Esophagus muscularis mucosa (tissue), 4 donors: ENCODE measurements at places on chromosomes 5 and 9. TPM values are rescaled to one million over a fixed set of nuclear protein-coding genes. Genes with fewer than 3 reads are reported as not detected.

The DAB2 gene
- 48.7 TPM for total RNA-seq

The P4HA2 gene
- total RNA-seq: 31.1 TPM

The CCDC171 gene
- total RNA-seq: 1.7 TPM

The SCAI gene
- 6.9 TPM for total RNA-seq

The KCNIP1 gene
- total RNA-seq: 1.7 TPM

DNA sequence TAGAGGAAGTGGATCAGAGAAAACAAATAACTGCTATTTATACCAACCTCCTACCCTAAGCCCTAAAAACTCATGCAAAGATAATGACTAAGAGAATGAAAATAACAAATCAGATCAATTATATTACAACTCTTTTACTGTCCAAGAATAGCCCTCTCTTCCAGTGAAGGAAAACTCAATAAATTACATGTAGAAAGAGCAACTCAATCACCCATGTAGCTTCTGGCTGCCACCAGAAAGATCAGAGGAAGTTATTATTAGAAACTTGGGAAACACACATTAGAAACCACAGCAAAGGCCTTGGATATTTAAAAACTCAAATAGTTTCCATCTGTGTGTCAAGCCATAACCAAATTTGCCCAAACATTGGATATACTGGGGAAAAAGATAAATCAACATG lies 134.0 kb upstream of the TARS1 start:
- DNase-seq: no peak

DNA sequence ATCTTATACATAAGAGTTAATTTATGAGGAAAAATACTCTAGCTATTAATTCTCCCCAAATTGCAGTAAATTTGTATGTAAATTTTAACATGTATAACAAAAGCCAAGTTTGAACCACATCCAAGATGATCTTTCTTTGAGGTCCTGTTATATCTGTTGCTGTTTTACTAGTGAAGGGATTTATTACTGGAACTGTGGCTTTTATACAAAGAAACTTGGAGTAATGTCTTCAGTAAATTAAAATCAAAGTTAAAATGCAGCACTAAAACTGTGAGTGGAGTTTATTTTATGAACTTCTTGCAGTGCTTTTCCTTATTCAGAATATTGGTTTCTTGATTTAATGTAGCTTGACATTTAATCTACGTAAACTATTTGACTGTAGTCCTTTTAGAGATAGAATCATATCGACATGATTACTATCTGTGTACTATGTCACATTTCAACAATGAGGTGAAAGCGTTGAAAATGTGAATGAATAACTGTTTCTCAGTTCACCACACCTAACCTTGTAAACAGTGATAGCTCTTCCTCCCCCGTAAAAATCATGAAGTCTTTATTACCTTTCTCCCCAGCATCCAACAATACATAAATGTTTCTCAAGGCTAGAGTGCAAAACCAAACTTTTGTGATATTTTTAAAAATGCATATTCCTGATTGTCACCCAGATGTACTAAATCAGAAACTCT lies 53.2 kb upstream of the ISOC1 start:
- no peak for DNase-seq

- DNase-seq: no peak
These were observed 17.2 kb downstream of the PPARGC1B start for GRCh38 chr5:149747141-149747832.

DNA sequence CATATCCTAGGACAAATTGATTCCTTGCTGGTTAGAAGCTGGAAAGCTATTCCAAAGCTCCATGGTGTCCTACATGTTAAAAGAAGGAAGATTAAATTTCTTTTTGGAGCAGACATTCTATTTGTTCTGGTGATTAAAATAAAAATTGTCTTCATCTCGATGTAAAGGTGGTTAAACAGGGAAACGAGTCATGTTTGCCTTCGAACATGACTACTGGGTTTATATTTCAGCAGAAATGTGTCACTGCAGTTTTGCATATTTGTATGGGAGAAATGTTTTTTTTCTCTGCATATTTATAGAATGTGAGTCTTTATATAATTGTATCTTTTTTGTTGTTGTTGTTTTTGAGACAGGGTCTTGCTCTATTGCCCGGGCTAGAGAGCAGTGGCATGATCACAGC lies 36.4 kb downstream of the ADAMTS12 start:
- DNase-seq: no peak

- no peak for DNase-seq
These were observed 264.3 kb upstream of the PANK3 start for GRCh38 chr5:168843277-168844015.

GRCh38 chr9:69584759-69585158 lies 87.4 kb downstream of the APBA1 start:
- DNase-seq: no peak

- DNase-seq: no peak
These were observed 4.3 kb upstream of the NCS1 start for GRCh38 chr9:130167927-130168326.

DNA sequence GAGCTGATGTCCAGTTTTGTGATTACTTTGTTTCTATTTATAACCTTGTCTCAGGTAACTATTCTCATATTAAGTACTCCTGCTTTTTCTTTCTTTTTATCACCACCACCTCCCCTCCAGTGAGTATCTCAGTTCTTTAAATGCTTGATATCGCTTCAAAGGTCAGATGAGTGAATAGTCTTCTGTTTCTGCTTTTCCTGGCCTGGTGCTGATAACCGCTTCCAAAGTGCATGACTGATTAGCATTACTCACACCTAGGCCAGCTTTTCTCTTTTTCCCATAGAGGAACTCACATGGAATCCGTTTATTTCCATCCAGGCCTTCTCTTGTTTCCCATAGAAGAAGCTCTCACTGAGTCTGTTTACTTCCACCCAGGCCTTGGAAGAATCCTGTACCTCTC lies 3.2 kb downstream of the SLC36A1 start:
- no peak for DNase-seq

GRCh38 chr9:88998503-88998902 lies 7.2 kb downstream of the S1PR3 start:
- no peak for DNase-seq

- no peak for DNase-seq
These were observed 66.8 kb upstream of the IL17B start for GRCh38 chr5:149445739-149446369.

GRCh38 chr5:14292766-14293658 lies 149.9 kb downstream of the TRIO start:
- DNase-seq: no peak

DNA sequence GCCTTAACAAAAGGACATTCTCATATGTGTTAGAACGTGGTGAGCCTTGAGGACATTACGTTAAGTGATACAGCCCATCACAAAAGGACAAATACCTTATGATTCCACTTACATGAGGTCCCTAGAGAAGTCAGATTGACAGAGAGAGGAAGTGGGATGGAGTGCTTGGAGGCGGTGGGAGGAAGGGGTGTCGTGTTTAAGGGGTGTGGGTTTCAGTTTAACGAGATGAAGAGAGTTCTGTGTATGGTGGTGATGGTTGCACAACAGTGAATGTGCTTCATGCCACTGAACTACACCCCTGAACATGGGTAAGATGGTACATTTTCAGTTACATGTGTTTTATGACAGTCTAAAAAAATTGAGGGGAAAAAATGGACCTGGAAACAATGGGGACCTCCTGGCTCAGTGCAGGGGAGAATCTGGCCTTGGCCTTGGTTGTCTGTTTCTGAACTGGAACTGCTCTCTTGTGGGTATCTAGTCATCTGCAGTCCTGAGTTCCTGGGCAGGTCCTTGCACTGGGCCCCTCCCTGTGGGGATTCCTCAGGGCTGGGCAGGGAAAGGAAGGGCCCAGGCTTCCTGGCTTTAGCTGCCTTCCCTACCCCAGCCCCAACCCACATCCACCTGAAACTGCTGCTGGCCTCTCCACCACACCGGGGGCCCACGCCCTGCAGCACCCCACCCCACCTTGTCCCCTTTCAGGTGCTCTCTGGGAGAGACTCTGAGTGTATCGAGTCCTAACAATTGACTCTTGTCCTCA lies 17.8 kb downstream of the LRRC8A start:
- DNase-seq: no peak

GRCh38 chr9:100662122-100662521 lies 84.2 kb downstream of the CAVIN4 start:
- no peak for DNase-seq

- DNase-seq: no peak
These were observed 3.8 kb downstream of the NDST1 start for GRCh38 chr5:150511578-150512367.

DNA sequence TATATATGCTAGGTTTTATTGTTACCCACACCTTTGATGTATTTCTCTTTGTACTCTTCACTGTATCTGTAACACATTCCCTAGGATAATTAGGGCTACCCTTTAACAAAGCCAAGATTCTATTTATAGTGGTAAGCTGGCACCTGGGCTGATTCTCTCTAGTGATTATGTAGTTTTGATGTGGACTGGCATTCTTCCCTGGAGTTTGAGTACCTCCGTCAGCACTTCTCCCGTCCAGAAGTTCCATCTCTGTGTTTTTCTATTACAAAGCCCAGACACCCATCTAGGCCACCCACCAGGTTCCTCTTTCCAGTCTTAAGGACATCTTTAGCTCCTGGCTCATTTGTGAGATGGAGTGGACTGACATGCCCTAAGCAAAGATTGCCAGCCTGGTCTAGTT lies 55.9 kb upstream of the CDKN2B start:
- DNase-seq: peak; percentile 55

GRCh38 chr5:134088994-134089560 lies 25.4 kb upstream of the TCF7 start:
- no peak for DNase-seq

DNA sequence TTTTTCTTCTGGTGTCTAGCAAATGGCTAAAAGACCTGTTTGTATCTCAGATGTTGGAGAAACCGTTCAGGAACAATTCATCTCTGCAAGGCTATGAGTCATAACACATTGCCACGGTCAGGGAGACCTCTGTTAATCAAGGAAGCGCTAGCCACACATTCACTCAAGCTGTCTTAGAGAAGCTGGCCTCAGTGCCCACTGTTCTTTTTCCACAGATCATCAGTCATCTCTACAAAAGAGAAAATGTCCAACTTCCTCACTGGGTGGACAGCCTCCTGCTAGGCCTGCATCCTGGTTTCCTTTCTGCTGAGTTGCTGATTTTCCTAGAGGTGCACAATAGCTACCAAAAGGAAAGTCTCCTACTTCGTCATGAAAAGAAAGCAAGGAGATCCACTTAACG lies 360.5 kb downstream of the BNC2 start:
- no peak for DNase-seq

- DNase-seq: no peak
These were observed 184.3 kb downstream of the CTNND2 start for GRCh38 chr5:11719888-11720481.

GRCh38 chr9:77901771-77902170 lies 129.8 kb downstream of the GNAQ start:
- DNase-seq: no peak
